ENCODE measurements at places on chromosomes 7 and 10.

DNA sequence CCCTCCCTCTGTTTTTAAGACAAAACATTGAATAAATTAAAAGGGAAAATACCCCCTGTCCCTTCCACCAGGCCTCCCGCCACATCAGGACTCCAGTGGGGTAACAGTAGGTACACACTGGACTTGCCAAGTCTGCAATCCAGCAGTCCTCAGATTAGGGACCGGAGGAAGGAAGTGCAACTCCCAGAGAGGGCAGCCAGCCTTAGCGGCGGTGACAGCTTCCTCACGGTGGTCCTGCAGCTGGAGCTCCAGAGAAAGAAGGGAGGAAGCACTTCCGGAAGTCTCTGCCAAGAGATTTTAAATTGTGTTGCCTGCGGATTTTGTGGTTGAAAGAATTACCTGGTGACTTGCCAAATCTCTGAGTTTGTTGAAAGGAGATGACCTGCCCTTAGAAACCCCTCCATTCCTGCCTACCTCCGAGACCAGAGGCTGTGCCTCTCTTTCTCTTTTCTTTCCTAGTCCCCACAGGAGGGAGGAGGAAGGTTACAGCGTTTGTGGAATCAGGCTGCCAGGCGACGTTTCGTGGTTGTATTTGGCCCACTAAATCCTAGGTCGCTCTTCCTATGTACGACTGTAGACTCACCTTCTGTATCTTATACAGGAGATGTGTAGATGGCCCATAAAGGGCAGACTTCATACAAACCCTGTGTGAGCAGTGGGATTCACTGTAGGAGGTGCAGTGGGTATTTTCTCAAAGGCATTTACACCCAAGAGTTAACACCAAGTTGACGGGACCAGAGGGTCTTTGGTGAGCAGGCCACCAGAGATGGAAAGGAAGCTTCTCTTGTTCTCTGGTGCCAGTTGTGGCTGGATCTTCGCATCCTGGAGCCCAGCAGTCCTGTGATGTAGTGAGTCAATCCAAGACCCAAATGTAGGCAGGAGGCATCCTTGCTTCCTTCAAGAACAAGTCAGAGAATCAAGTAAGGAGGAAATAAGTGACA lies 77.9 kb downstream of the INSIG1 start:
- DNase-seq: no peak

- no peak for DNase-seq
Observed at GRCh38 chr7:124031919-124032318, 948 bp downstream of the TMEM229A start.

GRCh38 chr7:108408296-108408991 lies 47.8 kb downstream of the NRCAM start:
- no peak for DNase-seq

- no peak for DNase-seq
Observed at GRCh38 chr7:125643302-125643701, 713.7 kb upstream of the POT1 start.

DNA sequence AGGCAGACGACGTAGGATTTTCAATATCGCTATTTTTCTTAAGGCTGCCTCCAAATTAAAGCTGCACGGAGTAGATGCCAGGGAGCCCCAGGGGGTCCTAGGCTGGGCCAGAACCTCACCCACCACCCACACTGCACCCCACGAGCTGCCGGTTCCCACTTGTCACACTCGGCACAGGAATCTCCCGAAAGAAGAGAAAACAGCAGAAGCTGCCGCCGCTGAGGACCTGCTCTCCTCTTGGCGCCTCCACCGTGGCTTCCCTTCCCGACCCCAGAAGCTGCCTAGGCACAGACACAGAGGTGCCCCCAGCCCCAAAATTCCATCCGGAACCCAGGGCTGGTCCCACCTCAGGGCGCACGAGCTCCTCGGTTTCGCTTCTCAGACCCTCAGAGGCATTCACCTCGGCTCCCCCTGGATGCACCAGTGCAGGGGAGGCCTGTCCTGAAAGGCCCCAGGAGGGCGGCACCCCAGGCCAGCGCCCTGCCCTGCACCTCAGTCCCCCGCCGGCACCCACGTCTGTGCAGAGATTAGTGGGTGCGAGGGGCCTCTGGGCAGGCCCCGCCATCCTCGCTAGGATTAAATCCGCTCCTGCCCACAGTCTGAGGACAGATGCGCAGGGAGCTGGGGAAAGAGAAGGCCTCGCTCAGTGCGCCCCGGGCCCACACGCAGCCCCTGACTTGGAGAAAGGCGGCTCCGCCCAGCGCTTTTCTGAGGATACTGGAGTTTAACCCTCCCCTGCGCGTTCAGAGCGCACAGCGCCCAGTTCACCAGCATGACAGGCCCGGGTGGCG lies 99.2 kb downstream of the PTPRN2 start:
- no peak for DNase-seq

DNA sequence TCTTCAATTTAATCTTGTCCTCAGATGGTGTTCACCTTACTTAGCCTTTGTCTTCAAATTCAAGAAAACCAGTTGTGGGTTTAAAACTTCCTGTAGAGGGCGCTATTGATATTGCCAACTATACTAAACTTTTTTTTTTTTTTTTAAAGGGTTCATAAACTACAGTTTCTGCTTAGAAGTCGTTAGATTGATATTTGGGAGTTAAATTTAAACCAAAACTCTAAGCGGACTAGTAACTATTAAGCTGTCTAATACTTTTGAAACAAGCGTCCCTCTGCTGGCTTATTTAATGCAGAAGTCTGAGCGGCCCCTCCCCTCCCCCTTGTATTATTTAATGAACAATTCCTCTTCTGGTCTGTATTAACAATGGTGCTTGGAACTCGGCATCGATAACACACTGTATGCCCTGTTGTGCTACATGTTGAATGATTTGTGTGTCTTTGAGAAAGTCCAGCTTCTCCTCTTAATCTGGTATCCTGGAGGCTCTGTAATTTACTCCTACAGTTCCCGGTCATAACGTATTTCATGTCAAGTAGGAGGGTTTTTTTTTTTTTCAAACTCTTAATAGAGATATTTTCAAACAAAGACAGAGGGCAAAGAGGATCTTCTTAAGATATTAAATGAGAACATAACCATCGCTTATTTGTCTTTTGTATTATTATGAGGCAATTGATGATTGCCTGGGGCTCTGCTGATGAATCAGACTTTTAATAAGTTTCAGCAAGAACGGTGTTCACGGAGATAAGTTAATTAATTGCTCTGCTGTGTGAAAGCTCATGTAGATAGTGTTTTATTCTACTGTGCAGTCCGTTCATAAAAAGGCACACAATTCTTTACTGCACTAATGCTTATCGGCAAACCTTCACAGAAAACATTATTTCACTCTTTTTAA lies 22.6 kb upstream of the CREB5 start:
- DNase-seq: no peak

- no peak for DNase-seq
Observed at GRCh38 chr7:55570218-55570873, 2.0 kb downstream of the VOPP1 start.

DNA sequence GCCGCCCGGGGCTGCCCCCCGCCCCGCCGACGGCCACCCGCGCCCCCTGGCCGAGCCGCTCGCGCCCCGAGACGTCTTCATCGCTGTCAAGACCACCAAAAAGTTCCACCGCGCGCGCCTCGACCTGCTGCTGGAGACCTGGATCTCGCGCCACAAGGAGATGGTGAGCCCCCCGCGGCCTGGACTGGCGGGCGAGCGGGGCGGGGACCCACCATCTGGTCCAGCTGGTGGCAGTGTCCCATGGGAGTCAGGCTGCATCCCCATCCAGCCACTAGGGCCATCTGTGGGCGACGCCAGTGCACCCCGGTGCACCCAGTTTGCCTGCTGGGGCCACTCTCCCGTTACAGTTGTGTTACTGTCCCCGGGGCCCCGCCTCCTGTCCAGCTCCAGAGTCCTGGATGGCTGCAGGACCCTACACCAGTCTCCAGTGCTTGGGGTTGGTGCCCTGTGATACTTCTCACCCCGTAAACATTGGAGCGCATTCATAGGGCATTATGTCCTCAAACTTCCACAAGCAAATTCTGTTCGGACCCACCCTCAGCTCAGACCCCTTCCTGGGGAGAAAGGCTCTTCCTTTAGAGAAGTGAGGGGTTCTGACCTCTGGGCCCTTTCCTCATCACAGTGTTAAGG lies 672 bp downstream of the LFNG start:
- no peak for DNase-seq

DNA sequence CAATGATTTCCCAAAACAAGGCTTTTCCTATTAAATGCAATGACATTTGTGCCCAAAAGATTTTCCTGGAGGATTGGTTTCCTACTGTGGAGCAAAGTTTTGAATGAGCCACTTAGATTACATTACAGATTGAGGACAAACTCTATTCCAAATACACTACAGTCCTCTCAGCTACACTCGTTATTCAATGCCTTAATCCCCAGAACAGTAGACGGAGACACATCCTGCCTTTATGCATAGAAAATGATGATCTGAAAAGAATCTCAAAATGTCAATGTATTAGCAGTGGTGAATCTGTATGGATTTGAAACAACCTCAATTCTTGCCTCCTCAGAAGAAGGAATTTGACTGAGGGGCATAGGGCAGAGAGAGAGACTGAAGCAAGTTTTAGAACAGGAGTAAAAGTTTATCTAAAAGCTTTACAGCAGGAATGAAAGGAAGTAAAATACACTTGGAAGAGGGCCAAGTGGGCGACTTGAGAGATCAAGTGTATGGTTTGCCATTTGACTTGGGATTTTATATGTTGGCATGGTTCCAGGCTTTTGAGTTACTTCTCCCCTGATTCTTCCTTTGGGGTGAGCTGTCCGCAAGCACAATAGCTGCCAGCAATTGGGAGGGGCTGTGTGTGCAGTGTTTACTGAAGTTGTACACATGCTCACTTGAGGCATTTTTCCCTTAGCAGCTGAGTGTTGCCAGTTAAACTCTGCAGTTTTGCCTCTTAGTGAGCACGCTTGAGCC lies 891.9 kb upstream of the MBL2 start:
- no peak for DNase-seq

DNA sequence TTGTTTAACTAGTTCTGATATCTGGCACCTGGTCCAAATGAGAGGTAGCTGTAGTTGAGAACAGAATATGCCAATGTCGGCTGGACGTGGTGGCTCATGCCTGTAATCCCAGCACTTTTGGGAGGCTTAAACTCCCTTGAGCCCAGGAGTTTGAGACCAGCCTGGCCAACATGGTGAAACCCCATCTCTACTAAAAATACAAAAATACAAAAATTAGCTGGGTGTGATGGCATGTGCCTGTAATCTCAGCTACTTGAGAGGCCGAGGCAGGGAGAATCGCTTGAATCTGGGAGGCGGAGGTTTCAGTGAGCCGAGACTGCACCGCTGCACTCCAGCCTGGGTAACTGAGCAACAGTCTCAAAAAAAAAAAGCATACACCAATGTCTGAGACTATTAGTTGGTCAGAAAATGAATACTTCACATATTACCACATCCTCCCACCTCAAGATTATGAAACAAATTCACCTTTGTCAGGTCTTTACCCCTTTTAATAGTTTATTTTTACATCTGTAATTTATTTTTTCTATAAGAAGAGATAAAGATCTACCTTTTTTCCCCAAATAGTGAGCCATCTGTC lies 38.8 kb downstream of the EPC1 start:
- DNase-seq: no peak

DNA sequence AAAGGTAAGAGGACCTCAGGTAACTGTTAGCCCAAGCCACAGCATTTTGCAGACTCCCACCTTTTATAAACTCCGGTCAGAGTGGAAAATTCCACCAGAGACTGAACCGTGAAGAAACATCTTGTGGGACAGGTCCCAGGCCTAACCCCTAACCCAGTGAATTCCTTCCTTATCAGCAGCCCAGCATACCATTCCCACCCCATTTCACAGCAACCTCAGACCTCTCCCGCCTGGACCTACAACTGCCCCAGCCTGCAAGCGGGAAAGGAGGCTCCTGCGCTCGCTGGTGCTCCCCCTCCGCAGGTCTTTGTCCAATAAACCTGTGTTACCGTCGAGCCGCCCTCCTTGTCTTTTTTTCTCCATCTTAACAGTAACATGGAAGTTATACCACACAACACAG lies 736.6 kb downstream of the MAGI2 start:
- DNase-seq: no peak

DNA sequence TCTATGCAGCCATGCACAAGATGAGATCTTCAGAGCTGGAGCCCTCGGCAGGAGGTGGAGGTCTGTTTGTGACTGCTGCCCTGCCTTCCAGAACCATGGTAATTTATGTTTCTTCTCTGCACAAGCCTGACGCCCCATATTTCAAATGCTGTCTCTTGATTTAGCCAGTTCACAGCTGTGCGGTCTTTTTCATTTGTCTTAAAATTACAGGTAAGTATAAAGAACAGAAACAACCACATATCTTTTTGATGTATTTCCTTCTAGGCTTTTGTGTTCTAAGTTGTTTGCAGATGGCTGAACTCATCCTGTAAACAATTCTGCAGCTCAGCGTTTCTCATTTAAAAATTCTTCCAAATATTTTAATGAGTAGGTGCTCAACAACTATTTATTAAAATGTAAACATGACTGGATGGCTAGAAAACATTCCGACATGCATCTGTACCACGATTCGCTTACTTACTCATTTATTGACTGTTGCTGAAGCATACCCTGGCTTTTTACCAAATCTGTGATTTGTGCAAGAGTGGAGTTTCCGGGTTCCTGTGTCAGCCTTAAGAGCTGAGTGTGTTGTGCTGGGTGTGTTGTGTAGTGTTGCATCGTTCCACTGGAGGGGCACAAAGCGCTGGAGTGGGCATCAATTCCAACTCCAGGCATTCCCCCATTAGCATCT lies 58.9 kb downstream of the PIP4K2A start:
- no peak for DNase-seq

DNA sequence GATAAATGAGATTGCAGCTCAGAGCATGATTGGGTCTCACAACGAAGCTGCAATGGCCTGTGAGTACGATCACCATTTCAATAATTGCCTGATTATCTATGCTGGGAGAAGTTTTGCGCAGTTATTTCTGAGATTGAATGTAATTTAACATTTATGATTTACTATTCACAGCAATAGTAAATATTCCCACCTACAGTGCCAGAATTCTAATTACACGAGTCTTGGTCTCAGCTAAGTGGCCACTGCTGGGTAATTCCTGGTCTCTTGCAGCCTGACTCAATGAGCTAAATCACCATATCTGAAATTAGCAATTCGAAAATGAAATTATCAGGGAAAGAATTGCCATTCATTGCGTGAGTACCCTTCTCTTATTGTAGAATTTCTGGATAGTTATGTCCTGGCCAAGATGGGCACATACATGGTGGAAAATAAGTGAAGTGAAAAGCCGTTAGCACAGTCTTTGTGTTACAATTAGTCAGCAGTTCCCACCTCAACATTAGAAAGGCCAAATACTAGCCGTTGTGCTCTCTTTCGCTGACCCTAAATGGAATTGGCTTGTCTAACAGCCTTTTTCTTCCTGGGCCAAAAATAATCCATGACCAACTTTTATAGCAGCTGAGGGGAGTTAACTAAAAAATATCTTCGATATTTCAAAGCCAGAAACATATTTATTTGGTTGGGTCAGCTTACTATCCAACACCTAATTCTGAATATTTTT lies 681.0 kb upstream of the C7orf33 start:
- DNase-seq: no peak
